ENCODE measurements at places on chromosomes 16 and 17.

DNA sequence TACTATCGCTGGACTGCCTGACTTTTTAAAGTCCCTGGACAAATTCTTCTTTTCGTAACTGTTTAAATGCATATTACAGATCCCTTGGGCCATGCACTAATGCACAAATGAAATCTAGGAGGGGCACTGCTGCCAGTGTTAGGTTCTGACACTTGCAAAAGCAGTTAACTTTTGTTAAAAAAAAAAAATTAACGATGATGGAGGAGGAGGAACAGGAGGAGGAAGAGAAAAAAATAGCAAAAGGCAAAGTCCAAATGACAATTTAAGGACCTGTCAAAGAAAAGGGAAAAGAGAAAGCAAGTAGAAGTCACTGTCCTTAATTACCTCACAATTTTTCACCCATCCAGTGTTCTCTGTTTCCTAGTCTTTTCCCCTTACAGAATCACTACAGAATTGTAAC, 97.8 kb upstream of the CORO6 start:
- DNase-seq: no peak

DNA sequence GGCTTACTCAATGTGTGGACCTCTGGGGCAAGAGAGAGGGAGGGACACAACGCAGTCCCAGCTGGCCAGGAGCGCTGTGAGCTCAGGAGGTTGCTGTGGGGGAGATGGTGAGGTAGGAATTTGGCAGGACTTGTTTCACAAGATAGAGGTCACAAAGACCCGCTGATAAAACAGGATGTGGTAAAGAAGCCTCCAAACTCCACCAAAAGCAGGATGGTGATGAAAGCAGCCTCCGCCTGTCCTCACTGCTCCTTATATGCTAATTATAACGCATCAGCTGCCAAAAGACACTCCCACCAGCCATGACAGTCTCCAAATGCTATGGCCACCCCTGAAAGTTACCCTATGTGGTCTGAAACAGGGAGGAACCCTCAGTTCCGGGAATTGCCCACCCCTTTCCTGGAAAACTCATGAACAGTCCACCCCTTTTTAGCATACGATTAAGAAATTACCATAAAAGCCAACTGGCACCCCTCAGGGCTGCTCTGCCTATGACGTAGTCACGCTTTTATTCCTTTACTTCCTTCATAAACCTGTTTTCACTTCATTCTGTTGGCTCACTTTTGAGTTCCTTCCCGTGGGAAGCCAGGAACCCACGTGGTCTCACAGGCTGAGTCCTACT, 5.3 kb upstream of the EIF4A3 start:
- DNase-seq: no peak

GRCh38 chr16:77165006-77165405, 26.0 kb upstream of the MON1B start:
- DNase-seq: no peak

GRCh38 chr16:69490707-69491324, 66.4 kb downstream of the CYB5B start:
- DNase-seq: no peak

DNA sequence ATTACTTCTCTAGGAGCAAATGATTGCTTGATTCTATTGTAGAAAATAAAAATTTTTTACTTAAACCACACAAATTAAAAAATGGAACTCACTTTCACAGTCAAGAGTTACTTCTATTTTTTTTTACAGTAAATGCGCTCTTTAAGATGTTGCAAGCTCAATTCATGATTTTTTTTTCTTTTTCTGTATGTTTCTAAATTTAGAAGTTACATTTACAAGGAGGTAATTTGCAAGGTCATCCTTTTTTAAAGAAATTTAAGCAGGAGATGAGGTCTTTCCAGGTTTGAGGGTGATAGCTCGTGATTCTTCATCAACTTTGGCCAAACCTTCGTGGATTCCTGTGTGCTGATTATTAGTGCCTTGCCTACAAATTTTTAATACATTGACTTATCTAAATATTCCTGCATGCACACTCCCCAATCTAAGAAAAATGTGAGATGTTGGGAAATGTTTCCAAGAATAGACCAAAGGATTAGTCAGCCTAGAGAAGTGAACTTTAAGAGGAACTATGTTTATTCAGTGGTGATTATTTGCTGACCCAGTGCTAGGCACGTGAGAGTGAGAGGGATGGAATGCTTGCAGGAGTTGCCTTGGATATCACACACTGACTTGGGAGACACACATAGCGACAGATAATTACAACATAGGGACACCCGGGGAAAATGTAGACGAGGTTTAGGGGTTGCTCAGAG, 429.8 kb downstream of the MAF start:
- no peak for DNase-seq

DNA sequence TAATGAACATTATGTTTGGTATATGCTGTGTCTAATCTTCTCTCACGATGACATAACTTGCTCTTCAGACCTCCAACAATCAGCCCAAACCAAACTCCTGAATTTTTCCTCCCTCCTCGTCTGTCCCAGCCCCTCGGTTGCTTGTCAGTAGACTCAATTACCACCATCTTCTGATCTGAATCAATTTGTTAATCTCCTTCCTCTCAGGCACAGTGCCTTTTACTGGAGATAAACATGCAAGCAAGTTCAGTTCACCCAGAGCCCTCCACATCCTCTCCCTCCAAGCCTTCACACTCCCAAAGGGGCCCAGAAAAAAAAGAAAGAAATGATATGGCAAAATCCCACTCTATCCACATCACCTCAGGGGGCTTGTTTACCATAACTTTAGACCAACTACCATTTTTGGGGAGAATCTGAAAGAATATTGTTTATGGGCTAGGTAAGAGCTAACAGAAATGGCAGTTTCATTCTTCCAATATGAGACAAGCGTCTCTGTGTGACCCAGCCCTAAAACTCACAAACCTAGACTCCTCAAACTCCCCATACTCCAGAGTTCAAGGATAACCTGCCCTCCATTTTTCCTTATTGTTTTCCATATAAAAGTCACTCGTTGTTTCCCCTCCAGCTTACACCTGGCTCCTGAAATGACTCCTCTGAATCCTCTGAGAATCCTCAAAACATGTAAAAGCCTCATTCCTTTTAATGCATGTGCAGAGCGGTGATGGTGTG, 1.5 kb downstream of the TEX2 start:
- no peak for DNase-seq

Data from mesothelial cell of epicardium (in vitro differentiated cells).